Activated naive CD8-positive, alpha-beta T cell treated with anti-CD3 and anti-CD28 coated beads for 36 hours (primary cell): ENCODE measurements at places on chromosomes 13 and 19.

DNA sequence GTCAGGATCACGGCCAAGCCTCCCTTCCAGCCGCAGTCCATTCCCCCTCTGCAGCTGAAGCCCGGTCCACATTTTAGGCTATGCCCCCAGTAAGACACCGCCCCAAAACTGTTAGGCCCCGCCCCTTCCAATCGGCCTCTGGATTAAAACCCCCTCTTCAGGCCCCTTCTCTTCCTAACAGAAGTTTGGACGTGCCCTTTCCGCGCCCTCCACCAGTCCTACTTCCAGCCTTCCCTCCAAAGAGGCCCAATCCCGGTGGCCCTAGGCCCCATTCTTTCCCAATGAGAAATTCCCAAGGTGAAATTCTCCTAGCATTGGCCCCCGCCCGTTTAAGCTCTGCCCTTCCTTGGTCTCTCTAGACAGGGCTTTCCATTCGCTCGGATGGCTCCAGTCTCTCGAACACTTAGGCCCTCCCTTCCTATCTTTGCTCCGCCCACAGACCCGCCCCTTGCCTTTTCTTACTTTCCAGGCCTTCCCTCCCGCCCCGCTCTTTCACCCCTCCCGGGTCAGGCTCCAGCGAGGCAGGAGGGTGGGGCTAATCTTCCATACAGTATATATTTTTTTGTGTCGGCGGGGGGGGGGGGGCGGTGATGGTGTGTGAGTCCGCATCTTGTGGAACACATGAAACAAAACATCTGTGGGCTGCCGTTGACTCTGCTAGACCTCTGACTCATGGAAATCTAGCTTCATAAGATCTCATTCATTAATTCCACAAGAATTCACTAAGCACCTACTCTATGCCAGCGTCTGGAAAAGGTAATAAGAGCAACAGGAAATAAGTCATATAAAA is 13.6 kb downstream of the LTBP4 start:
- peak; percentile 91 for DNase-seq

- DNase-seq: no peak
Observed at GRCh38 chr13:66003558-66003957, 1226.6 kb downstream of the PCDH9 start.

DNA sequence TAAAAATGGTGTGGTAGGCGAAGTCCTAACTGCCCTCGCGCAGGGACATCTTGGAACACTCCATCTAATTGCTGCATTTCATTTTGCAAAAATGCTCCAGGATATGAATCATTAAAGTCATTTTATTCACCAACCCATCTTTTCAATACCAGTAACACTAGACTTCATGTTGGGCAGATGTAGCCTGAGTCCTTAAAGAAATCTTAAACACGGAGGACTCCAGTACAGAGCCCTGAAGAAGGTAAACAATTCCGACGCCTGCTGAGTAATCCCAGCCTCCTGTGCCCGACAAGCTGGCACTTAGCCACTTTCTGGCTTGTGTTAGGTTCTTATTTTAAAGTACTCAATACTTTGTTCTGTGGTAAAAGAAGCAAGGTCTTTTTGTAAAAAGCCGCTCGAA is 58.0 kb upstream of the IRS2 start:
- no peak for DNase-seq

- no peak for DNase-seq
Observed at GRCh38 chr13:40483601-40484000, 182.8 kb downstream of the FOXO1 start.

- DNase-seq: no peak
Observed at GRCh38 chr13:80180740-80181355, 160.1 kb downstream of the SPRY2 start.

DNA sequence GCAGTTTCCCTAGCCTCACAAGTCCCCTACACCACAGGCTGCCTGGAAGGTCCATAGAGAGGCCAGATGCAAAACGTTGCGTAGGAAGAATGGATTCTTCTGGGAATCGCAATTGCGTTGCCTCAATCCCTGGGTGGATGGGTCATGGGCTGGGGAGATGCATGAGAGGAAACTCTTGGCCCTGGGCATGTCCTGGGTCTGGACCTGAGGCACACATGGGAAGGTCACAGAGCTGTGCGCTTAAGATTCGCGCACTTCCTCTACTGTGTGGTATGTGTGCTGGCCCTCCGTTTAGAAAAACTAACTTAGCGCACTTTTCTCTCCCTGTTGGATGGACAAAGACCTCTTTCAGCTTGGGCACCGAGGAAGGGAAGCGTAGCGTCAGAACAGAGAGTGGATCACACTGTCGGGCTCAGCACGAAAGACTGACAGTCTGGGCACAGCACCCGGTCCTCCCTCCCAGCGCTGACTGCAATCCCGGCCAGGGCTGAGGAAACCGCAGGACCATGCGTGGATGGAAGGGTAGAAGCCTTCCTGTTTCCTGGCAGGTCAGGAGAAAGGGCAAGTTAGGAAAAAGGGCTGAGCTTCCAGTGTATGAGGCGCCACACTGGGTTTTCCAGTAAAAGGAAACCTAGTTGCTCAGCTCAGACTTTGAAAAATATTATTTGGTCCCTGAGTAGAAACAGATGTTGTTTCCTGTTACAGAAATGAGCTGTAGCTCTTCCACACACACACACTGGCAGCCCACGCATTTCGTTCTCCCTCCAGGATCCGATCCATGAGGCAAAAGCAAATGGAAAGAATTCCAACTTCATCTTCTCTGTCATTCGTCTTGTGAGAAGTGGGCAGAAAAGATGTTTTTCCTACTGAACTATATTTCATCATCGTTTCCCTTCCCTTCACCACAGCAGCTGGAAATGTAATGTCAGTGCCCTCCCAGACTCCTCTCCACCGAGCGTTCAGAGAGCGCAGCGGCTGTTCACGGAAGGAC is 86.0 kb downstream of the ING1 start:
- DNase-seq: no peak

- DNase-seq: no peak
Observed at GRCh38 chr19:10655457-10656312, 1.5 kb downstream of the ILF3 start.
